DMS79 (cell line): ENCODE measurements at places on chromosomes 3 and 15.

- DNase-seq = no peak
Observed at GRCh38 chr3:117444175-117444574, 734.6 kb downstream of the TUSC7 start.

DNA sequence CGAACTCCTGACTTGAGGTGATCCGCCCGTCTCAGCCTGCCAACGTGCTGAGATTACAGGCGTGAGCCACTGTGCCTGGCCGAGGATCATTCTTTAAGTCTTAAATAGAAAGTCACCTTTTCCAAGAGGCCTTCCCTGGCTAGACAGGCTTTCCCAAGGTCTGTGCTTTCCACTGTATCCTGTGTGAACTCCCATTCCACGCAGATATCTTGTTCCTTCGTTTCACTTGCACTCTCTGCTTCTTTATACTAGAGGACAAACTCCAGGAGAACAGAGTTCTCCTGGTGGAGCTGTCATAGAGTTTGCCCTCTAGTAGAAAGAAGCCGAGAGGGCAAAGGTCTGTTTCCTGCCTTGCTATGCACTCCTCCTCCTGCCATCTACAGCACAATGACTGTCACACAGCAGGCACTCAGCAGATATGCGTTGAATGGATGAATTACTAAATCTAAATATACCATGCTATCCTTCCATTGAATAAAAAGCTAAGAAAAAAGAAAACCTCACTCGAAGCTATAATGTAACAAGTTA, 211.2 kb downstream of the FOXP1 start:
- no peak for DNase-seq

GRCh38 chr3:194686816-194687637, 1.3 kb downstream of the FAM43A start:
- DNase-seq = peak; percentile 46

GRCh38 chr3:187590861-187591576, 79.2 kb downstream of the SST start:
- no peak for DNase-seq

- no peak for DNase-seq
Observed at GRCh38 chr3:71025516-71025915, 558.0 kb downstream of the FOXP1 start.

DNA sequence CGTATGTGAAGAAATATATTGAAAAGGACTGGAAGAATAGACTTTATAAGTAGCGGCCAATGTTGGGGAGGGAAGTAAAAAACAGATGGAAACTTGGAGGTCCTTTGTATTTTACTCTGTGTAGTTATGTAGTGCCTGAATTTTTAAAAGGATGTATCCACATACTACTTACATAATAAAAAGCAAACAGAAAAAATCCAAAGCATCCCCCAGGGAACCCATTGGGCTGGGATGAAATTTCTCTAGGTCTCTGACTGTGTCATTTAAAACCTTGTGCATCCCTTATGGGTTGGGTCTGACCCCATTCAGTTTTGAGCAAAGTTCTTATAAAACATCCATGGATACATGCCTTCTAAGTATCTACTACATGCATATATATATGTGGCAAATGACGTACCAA, 141.1 kb downstream of the NR1D2 start:
- DNase-seq = no peak

- DNase-seq = no peak
Observed at GRCh38 chr15:71465131-71465955, 345.0 kb upstream of the NR2E3 start.

- DNase-seq = no peak
Observed at GRCh38 chr3:190886945-190887344, 24.5 kb upstream of the GMNC start.

DNA sequence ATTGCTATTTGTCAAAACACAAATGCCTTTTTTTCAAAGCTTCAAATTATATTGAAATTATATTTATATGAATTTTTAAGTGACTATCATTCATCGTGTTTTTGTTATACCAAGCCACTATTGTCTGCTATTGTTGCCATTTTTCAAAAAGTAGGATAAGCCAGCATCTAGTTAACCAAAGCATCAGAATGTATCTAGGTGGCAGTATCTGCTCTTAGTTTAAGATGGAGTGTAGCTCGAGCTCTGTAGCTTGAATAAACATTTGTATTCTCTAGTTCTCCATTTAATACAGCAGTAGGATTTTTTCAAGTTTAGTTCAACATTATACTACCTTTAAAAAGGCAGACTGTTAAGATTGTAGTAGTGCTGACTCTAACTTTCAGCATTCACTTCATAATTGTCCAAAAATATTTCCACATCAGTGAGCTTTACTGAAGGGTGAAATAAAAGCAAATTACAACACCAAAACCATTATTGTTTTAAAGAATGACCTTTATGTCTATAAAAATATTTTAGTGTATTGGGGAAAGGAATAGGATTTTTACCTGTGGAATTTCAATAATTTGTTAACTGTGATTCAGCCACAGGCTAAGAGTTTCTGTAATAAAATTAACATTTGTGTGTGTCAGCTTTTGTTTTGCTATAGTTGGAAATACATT, 19.6 kb upstream of the C15orf61 start:
- DNase-seq = no peak

DNA sequence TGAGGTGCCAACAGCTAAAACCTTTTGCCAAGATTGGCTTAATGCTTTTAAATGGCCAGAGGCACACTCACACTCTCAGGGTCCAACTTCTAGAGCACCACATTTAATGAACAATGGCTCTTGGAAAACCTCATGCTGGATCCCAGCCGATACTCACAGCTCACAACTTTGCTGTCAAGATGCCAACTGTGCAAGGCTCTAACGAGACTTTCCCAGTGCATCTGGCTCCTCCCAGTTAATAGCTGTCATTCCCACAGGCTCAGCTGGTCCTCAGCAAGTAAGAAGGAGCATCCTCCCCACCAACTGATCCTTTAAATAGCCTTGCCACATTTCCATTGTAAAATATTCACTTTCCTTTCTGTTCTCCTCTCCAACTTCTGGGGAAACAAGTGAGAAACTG, 20.3 kb upstream of the FRMD4B start:
- no peak for DNase-seq

- DNase-seq = no peak
Observed at GRCh38 chr3:94990952-94991705, 928.3 kb downstream of the NSUN3 start.

GRCh38 chr15:79515300-79516027, 83.3 kb downstream of the MINAR1 start:
- no peak for DNase-seq

- DNase-seq = no peak
Observed at GRCh38 chr15:40343512-40343911, 2.8 kb upstream of the CCDC9B start.

- no peak for DNase-seq
Observed at GRCh38 chr15:90030376-90030775, 29.3 kb downstream of the ZNF710 start.

- DNase-seq = no peak
Observed at GRCh38 chr3:29977360-29977759, 629.0 kb upstream of the TGFBR2 start.

DNA sequence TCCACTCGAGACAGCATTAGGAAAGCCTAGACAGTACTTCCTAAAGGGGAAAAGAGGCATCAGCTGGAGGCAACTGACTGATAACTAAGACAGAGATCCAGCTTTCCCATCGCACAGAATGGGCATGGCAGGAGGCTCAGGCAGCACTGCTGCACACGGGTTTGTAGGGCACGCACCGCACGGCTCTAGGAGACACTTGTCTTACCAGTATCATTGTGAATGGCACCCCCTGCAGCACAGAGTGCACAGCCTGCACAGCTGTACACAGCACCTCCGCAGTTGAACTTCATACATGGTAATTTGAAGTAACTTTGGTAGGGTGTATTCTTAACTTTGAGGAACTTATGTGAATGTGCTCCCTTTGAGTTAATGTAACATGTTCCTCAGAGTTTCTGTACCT, 281.6 kb downstream of the PLCL2 start:
- no peak for DNase-seq

DNA sequence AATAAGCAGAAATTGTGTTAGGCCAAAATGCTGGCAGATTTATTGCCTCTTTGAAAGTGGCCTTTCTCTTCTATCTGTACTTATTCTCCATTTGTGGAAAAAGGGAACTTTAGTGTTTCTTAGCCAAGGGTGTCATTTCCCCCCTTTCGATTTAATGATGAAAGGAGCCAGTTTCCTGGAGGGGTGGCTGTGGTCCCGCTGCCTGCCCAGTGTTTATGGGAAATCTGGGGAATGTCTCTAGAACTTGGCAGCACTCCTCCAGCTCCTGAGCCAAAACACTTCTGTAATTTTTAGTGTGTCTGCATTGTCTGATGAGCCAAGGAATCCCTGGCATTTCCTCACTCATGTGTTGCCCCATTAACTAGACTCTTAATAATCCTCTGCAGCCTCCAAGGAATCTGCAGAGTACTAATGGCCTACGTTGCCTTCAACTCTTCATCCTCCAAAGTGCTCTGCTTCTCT, 448.8 kb downstream of the GRM7 start:
- no peak for DNase-seq

DNA sequence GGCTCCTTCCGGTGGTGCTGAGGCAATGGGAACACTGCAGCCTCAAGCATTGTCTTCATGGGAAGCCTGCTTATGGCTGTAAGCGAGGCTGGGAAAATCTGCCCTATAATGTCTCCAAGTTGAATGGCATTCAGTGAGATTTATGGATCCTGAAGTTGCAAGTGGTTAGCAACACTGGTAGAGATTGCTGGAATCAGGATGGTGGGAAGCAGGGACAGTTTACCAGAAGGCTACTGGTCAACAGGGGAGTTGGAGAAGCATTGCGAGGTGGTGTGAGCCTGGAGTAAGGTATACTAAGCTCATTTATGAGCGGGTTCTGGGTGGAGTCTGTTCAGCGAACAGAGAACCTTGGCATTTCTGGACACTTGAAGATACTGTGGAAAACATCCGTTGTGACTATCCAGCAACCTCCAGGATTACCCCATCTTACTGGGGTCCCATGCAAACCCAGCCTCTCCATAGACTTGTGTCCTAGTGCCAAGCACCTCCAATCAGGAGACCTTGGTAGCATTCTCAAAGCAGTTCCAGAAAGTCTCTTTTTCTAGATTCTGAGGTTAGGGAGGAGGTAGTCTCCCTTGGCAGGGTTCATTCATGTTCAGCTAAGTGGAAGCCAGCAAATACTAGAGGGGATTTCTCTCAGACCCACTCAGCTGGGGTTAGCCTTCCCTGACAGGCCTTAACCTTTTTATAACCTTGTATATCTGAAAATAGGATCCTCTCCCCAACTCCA, 7.3 kb downstream of the RPSA start:
- DNase-seq = no peak

DNA sequence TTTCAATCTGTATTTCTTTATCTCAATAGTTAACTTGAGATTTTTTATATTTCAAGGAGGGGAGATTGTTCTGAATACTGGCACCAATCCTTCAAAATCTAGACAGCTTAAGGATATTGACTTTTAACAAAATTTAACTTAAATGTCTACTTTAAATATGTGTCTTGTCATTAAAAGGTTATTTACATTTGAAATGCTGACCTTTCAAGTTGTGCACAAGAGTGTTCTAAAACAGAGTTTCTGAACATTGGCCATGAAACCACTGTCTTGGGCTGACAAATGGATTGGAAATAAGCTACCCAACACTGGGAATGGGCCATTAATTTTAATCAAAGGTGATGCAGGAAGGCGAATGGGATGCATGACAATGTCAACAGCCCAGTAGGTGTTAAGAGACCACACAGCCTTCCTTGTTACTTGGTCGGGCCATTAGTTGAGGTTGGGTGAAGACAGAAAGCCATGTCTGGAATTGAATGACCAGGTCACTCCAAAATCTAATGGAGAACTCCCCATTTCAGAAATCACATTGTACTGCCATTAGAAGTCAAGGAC, 128.5 kb downstream of the CDIN1 start:
- no peak for DNase-seq

- no peak for DNase-seq
Observed at GRCh38 chr15:43950531-43950930, 123.7 kb downstream of the WDR76 start.

DNA sequence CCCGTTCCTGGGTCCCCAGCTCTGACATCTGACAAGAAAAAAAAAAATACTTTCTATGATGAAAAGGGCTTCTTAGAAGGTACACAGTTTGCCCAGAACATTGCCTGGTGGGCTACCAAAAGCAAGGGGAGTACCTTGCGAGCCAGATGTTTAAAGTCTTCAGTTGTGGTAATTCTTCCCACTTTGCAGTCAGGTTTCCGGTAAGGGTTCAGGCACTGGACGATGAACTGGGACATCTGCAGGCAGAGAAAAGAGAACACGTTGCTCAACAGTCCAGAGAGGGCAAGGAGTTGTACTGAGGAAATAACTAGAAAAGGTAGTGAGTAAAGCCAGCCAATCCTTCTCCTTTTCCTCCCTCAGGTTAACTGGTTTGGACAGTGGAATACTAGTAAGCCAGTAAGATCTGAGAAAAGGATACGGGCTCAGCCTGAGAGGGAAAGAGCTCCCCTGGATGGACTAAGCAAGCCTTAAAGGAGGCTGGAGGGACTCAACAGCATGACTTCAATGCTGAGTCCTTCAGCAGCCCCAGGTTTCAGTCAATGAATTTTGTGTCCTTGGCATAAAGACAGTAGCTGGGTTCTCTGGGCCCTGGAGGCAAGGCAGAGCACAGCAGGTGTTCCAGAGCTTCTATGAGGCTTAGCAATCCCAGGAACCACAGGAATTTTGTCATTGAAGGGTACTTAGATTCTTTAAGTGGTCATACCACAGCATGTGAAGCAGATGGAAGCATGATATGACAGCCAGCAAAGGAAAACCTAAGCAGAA, 38.2 kb downstream of the NBEAL2 start:
- DNase-seq = peak; percentile 7

GRCh38 chr3:107206141-107206540, 171.1 kb upstream of the CCDC54 start:
- DNase-seq = no peak

GRCh38 chr15:60835974-60836373, 357.0 kb upstream of the ICE2 start:
- DNase-seq = no peak

- DNase-seq = no peak
Observed at GRCh38 chr15:52331490-52332240, 36.1 kb upstream of the MYO5C start.

- no peak for DNase-seq
Observed at GRCh38 chr15:50112488-50113186, 6.4 kb downstream of the ATP8B4 start.

GRCh38 chr3:107452436-107452835, 70.3 kb upstream of the BBX start:
- no peak for DNase-seq

GRCh38 chr3:187110156-187110555, 29.1 kb downstream of the RPL39L start:
- no peak for DNase-seq

DNA sequence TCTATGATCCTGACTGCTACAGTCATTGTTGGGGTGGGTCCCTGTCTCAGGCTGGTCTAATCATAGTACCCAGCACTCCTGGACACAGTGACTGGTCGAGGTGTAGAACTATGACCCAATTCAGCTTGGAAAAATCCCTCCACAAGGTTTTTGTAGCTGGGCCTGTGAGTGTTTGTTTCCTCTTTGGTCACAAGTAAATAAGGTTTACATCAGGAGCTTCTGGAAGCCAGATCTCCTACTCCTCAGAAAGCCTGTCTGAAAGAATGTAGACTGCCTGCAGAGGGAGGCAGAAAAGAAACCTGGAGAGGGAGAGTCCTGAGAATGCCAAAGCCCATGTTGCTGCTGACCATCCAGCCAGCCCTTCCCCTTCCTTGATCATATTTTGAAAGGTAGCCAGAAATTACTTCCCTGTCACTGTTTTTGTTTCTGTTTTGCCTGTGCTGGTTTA, 123.2 kb downstream of the RAP2B start:
- DNase-seq = no peak

GRCh38 chr3:63986146-63986545, 37.1 kb downstream of the PSMD6 start:
- DNase-seq = no peak

- DNase-seq = no peak
Observed at GRCh38 chr3:9339761-9340471, 22.9 kb upstream of the THUMPD3 start.

- DNase-seq = no peak
Observed at GRCh38 chr3:78049521-78049920, 1009.6 kb downstream of the ROBO2 start.
